Cortex of kidney (tissue), 1 donor: ENCODE measurements at places on chromosomes 7 and 10.

- DNase-seq: no peak
These were observed 278.5 kb downstream of the DNAJB6 start for GRCh38 chr7:157615101-157615817.

- DNase-seq: no peak
These were observed 19.7 kb upstream of the OTUD1 start for GRCh38 chr10:23419201-23419600.

DNA sequence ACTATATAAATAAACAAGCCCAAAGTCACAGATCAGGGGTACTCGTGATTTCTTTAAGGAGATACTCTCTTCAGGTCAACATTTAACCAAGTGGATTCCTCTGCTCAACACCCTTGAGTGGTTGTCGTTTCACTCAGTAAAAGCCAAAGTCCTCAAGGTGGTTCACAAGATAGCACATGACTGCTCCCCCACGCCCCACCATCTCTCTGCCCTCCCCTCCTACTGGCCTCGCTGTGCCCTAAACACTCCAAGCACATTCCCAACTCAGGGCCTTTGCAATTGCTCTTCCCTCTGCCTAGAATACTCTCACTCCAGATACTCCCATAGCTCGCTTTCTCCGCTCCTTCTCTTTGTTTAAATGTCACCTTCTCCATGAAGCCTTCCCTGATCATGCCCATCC is 72.1 kb upstream of the FHIP2A start:
- DNase-seq: no peak

DNA sequence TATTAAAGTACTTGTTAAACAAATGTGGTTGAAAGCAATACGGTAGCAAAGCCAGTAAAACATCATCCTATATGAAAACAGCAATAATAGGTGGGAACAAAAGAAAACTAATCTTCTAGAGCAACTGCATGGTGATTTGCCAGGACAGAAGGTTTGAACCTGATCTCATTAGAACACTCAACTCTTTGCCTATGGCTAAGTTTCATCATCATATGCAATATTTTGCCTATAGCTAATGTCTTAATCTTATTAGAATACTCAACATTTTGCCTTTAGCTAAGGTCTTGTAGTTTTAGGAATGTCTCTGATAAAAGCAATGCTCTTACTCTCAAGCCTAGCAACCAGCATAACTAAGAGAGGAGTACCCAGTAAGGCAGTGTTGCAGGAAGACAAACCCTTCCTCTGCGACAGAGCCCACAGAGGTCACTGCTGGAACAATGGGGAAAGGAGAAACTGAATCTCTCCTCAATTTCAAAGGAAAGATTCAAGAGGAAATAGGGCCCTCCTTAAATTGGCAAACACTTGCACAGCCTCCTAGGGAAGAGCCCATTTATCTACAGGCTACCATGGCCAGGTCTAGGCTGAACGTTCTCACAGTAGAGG is 38.3 kb downstream of the CADPS2 start:
- DNase-seq: no peak

DNA sequence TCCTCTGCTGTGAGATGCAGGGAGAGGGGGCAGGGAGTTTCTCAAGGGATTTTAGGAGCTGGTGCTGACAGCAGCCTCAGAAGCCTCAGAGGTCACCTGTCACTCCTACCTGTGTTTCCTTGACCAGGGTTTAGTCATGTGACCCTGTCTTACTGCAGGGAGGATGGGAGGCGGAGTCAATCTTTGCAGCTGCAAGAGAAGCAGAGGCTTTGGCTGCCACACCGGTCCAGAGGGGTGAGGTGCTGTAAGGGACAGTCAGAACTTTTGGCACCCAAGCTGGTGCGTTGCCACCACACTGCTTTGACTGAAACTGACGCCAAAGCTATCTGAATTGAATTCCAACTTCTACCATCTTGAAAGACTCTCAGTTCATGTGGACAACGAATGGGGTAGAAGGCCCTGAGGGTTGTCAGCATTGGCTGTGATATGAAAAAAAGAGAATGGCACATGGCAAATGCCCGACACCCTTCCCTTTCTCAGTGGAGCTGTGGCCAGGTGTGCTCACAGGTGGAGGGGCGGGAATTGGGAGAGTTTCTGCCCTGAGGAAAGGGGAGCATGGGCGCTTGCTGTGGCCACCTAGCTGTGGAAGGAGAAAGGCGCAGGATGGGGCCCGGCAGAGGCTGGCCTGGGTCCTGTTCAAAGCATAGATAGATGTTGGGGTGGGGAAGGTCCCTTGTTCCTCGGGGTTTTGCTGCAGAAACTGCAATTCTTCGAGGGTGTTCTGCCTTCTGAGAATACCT is 69.3 kb downstream of the ARHGAP22 start:
- DNase-seq: no peak

DNA sequence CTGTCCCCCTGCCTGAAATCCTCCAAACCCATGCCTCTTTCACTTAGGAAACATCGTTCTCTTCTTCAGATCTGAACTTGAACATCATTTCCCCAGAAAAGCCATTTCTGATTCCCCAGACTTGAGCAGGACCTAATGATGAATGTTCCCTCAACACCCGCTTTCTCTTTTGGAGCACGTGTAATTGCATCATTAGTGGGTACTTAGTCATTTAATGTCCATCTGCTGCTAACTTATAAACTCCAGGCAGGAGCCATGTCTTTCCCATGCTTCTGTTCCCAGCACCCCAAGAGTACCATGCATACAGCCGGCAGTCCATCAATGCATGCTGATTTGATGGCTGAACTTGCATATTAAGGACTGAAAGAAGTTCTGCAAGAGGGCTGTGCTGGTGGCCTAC is 36.5 kb upstream of the ECHDC3 start:
- no peak for DNase-seq

DNA sequence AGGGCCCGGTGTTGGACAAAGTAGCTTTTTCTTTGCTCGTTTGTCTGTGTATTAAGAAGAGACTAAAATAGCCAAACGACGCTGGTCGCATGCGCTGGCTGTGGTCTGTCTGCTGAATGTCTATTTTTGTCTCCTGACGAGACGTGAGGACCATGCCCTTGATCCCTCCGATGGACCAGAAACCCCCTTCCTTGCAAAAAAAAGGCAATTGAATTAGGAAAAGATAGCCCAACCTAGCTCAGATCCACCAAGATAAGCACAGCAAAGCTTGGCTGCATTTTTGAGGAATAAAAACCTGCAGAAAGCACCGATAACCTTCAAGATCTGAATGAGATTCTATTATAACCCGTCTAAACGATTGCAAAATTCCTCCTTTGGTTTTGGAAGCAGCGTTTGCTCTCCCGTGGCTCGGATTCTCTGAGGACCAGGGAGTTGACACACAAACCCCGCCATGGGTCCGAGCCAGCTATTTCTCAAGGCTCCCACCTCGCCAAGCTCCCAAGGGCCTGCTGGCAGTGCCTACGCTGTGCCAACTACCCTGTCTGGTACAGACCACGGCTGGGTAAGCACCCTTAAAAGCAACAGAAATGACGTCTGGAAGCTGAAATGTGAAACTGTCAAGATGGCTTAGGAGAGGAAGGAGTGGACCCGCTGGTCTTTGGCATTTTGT is 17.7 kb upstream of the TTYH3 start:
- no peak for DNase-seq

DNA sequence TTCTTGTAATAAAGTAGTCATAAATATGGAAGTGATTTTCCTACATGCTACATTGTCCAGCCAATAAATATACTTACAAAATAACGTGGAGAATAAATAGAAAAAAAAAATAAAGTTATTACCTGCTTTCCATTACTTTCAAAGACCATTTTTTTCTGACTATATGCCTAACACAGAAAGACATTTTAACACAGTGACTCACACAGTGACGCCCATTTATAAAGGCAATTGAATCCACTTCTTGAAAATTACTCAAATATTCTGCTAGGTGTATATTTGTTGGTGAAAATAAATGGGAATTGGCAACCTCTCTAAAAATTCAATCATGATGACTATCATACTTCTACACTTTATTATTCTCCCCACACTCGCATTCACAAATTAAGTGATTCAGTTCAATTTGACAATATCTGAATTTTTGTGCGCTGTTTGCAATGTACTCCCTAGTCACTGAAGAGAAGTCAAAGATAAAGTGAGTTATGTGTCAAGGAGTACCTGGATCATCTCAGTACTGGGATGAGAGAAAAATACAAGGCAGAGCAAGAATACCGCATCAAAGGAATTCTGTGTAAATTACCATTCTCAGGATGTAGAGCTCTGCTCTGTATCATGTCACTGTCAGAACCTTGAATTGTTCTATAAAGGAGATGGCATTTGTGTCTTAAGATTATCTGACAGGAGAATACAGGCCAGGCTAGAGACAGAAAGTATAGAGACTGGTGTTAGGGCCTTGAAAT is 642.7 kb downstream of the IPMK start:
- no peak for DNase-seq

- DNase-seq: no peak
These were observed 27.3 kb downstream of the PPIF start for GRCh38 chr10:79374312-79375191.

GRCh38 chr7:130748531-130749389 is 14.8 kb upstream of the KLF14 start:
- DNase-seq: no peak
